ENCODE measurements at places on chromosomes 6 and 20. TPM values are rescaled to one million over a fixed set of nuclear protein-coding genes. Genes with fewer than 3 reads are reported as not detected.

KHDC1 gene
- 0.79 TPM for total RNA-seq

DBNDD2 gene
- total RNA-seq = 339 TPM

HSPA12B gene
- 16.2 TPM for total RNA-seq

LPA gene
- total RNA-seq = not detected

SMOC2 gene
- 18.7 TPM for total RNA-seq

RHAG gene
- 0.62 TPM for total RNA-seq
